ENCODE measurements at places on chromosomes 12 and 14.

GRCh38 chr14:63910583-63911363 is 58.0 kb downstream of the SYNE2 start:
- DNase-seq: no peak

- no peak for DNase-seq
These were observed 67.3 kb downstream of the HSPB8 start for GRCh38 chr12:119245904-119246494.

GRCh38 chr14:41739203-41739602 is 132.5 kb downstream of the LRFN5 start:
- DNase-seq: no peak

GRCh38 chr14:44970907-44971306 is 8.9 kb downstream of the TOGARAM1 start:
- DNase-seq: no peak

- DNase-seq: no peak
These were observed 2.4 kb downstream of the PFKM start for GRCh38 chr12:48121522-48121921.

DNA sequence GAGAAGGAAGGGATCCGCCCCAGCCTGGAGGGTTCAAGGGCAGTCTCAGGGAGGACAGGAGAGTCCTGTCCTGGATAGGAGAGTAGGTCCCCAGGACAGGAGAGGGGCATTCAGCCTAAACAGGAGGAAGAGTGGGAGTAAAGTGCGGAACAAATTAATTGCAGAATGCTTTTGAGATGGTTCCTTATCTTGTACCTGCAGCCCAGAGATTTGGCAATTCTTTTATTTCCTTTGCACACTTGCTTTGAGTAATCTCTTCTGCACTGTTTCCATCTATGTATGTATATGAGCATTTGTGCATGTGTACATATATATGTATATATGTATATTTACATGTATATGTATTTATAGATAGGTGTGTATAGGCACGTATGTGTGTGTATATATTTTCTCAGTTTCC is 22.7 kb downstream of the PLEK2 start:
- no peak for DNase-seq

- DNase-seq: no peak
These were observed 32.0 kb upstream of the CCND2 start for GRCh38 chr12:4241592-4241991.

DNA sequence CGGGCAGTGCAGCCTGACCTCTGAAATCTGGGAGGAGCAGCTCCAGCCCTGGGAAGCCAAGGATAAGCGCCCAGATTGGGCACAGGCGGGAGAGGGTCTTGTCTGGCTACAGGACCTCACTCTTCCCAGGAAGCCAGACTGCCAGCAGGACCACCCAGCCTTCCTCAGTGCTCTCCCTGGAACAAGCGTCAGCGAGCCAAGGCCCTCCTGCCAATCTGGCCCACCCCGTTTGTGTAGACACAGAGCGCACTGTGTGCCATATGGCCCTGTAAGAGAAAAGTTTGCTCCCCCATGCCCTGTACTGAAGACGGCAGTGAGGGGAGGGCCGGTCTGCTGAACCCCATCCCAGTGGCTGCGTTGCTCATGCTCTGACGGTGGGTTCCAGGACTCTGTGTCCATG is 1.2 kb upstream of the C14orf180 start:
- DNase-seq: no peak

DNA sequence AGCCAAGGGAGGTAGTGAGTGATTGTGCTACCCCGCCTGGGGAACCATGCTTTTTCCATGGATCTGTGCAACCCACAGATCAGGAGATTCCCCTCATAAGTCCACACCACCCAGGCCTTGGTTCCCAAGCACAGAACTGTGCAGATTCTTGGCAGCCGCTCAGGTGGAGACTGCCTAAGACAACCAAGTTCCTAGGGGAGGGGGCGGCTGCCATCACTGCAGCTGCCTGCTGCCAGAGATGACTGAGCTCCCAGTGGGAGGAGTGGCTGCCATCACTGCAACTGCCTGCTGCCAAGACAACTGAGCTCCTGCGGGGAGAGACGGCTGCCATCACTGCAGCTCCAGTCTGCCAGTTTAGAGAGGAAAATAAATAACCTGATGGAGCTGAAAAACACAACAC is 138.3 kb upstream of the GARIN2 start:
- DNase-seq: no peak

DNA sequence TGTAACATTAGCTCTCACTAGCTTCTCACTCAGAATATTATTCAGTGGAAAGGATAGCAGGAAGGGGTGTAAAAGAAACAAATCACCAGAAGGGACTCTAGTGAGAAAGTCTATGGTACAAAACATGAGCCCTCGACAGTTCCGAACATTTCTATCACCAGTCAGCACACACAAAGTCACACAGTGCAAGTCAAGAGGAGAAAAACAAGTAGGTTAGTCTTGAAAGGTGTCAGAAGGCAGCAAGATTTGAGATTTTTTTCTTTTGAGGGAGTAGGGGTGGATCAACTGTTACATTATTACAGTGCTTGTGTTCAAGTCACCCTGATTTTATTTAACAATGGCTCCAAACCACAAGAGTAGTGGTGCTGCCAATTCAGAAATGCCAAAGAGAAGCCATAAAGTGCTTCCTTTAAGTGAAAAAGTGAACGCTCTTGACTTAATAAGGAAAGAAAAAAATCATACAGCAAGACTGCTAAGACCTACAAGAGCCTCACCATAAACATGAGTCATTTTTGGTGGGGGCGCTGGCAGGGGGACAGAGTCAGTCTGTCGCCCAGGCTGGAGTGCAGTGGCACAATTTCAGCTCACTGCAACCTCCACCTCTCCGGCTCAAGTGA is 42.3 kb downstream of the GNS start:
- DNase-seq: no peak

- DNase-seq: no peak
These were observed 366.2 kb downstream of the EGLN3 start for GRCh38 chr14:33584697-33585096.

DNA sequence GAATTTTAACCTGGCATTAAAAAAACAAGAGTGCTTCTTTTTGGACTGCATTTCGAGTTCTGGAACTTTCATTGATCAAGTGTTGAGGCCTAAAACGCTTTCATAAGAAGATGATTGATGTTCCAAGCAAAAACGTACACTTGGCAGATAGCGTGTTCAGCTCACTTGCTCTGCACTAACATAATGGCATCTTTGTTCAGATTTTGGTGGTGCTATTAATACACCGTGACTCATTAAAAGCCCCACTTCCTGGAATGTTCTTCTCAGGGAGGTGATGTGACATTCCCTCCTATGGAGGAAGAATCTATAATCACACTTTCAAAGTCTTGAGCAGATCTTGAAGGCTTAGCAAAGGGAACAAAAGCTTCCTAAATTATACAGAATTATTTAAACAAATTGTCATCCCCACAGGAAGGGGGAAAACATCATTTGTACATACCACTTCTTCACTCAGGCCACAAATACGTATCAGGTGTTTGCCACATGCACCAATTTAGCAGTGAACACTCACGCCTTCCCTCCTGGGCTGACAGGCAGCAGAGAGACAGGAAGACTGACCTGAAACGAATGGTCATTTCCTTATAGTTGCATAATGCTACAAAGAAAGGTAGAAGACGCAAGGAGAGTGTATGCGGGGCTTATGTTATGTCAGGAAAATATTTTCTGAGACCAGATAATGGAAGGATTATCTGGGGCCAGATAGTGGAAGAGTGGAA is 15.4 kb downstream of the HSP90AA1 start:
- DNase-seq: no peak

- no peak for DNase-seq
These were observed 52.2 kb downstream of the CHST11 start for GRCh38 chr12:104508752-104509446.

DNA sequence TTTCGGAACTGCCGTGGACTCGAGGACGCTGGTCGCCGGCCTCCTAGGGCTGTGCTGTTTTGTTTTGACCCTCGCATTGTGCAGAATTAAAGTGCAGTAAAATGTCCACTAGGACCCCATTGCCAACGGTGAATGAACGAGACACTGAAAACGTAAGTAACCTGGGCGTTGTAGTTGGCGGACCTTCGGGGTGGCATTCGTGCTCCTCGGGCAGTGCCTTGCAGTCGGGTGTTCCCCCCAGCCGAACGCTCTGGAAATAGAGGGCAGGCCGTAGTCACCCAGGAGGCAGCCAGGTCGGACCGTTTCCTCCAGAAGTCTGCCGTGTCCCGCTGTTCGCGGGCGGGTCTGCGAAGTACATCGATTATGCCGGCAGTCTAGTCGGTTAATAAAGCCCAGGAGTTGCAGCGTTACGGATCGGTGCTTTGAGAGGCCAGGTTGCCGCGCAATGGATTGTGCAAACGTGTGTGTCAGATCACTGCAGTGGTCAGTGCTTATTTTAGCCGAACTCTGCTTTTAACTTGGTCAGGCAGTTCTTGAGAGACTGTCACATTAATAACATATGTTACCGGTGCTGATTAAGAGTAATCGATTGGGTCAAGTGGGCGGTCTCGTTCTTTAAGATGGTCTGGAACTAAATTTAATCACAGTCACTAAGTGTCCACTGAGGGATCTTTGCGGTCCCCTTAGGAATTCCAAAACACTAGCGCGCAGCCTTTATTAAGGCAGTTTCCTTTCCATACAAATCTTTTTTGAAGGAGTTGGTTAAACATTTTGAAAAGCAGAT is 906 bp downstream of the MARK3 start:
- peak; percentile 51 for DNase-seq

- DNase-seq: no peak
These were observed 5.9 kb upstream of the CCDC197 start for GRCh38 chr14:93991212-93991611.

DNA sequence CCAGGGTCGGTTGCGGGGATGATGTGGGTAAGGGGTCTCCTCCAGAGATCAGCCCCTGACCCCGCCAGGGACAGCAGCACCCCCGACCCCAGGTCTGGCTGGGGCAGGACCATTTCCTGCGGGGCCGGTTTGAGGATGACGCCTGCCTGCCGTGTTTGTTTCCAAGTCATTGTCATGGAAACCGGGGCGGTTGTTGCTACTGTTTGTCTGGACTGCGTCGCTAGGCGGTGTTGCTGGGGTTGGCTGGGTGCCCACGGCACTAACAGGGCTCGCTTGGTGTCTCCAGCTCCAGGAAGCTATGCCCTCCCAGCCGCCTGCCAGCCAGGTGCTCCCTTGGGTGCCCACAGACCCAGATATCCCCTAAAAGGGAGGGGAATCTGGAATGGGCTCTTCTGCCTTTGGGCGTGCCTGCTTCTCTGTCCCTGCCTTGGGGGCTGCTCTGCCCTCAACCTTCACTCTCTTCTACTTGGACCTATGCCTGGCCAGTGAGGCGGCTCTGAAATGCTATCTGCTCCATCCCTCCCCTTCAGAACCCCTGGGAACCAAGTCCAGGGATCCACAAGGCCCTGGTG is 4.7 kb upstream of the CRIP1 start:
- peak; percentile 78 for DNase-seq
